ENCODE measurements at places on chromosomes 3 and 15.

GRCh38 chr15:94445566-94446160, 214.3 kb downstream of the MCTP2 start:
- no peak for DNase-seq

GRCh38 chr15:75195766-75196241, 5.9 kb upstream of the C15orf39 start:
- no peak for DNase-seq

DNA sequence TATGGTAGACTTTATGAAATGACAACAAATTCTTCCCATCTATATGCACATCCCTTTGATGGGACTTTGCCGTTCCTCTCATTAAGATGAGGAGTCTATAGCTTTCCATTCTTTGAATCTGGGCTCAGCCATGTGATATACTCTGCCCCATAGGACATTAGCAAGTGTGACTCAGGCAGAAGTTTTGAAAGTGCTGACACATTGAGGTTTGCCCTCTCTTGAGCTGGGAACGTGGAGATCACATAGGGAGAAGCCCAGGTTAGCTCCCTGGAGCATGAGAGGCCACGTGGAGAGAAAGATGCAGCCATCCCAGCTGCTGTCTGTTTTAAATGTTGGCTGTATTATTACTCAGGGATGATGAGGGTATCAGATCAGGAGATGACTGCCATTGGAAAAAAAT, 67.7 kb upstream of the OXTR start:
- peak; percentile 76 for DNase-seq

DNA sequence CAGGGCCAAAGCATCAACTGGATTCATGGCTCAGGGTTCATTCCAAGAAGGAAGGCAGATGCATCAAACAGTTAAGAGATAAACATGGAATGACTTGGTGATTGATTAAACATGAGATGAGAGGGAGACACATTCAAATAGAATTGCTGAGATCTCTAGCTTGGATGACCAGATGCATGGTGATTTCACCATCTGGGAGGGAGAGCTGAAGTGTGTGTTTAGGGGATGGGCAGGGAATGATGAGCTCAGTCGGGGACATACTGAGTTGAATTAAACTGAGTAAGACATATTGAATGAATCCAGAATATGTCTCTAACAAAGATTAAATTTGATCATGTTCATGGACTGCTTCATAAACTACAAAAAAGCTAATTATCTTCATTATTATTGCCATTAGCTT, 35.5 kb downstream of the CADPS start:
- no peak for DNase-seq

- DNase-seq: peak; percentile 88
These were observed 51.6 kb upstream of the BLM start for GRCh38 chr15:90665288-90666134.

- DNase-seq: no peak
These were observed 170.0 kb downstream of the SEMA6D start for GRCh38 chr15:47887241-47887800.

- no peak for DNase-seq
These were observed 56.5 kb downstream of the ZNF385D start for GRCh38 chr3:21694506-21694905.

- DNase-seq: no peak
These were observed 140.3 kb downstream of the TBC1D5 start for GRCh38 chr3:17602126-17602525.

DNA sequence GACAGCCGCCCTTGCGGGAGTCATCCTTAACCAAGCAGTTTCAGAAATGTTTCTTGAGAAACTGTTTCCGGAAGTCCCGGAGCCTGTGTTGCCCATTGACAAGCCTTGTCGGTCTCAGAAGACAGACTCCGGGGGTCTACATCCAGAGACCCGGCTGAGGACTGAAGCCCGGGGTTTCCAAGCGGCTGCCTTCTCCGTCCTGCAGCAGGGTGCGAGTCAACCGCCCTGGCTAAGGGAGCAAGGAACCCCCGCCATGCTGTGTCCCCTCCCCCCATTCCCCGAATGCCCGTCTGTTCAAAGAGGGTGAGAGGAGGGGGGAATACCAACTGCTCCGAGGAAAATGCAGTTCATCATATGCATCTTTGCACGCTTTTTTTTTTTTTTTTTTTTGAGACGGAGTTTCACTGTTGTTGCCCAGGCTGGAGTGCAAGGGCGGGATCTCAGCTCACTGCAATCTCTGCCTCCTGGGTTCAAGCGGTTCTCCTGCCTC, 61.6 kb downstream of the ATP1B3 start:
- no peak for DNase-seq

GRCh38 chr3:168052515-168052914, 43.2 kb downstream of the GOLIM4 start:
- no peak for DNase-seq

GRCh38 chr3:130527426-130527825, 10.4 kb downstream of the COL6A6 start:
- no peak for DNase-seq

- DNase-seq: no peak
These were observed 30.9 kb upstream of the VPS8 start for GRCh38 chr3:184780981-184781515.

DNA sequence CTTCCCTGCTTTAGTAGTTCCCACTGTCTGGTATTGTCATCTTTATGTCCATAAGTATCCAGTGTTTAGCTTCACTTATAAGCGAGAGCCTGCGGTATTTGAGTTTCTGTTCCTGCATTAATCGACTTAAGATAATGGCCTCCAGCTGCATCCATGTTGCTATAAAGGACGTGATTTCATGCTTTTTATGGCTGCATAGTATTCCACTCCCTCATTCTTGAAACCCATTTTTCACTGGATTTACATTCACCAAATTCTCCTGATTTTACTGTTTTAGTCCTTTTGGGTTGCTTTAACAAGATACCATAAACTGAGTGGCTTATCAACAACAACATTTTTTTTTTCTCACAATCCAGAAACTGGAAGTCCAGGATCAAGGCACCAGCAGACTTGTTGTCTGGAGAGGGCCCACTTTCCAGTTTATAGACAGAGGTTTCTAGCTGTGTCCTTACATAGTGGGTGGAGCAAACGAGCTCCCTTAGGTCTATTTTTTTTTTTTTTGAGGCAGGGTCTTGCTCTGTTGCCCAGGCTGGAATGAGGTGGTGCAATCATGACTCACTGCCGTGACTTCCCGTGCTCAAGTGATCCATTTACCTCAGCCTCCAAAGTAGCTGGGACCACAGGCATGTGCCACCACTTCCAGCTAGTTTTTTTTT, 6.1 kb upstream of the TICRR start:
- no peak for DNase-seq

Data from AG20443 (cell line).